ENCODE measurements at places on chromosomes 11 and 22.

DNA sequence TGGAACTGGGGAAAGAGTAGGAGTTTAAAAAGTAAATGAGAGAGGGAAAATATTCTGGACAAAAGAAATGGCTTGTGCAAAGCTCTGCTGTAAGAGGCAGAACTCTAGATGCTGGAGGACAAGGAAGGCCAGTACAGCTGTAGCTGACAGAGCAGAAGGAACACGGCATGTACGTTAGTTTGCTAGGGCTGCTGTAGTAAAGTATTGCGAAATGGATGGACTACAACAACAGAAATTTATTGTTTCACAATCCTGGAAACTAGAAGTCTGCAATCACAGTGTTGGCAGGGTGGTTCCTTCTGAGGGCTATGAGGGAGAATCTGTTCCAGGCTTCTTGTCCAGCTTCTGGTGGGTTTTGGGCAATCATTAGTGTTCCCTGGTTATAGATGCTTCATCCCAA lies 454.4 kb downstream of the NTM start:
- DNase-seq, result no peak

- no peak for DNase-seq
Observed at GRCh38 chr11:72328366-72329224, 84.6 kb upstream of the PHOX2A start.

GRCh38 chr22:37292641-37293040 lies 10.3 kb downstream of the CYTH4 start:
- DNase-seq, result no peak

DNA sequence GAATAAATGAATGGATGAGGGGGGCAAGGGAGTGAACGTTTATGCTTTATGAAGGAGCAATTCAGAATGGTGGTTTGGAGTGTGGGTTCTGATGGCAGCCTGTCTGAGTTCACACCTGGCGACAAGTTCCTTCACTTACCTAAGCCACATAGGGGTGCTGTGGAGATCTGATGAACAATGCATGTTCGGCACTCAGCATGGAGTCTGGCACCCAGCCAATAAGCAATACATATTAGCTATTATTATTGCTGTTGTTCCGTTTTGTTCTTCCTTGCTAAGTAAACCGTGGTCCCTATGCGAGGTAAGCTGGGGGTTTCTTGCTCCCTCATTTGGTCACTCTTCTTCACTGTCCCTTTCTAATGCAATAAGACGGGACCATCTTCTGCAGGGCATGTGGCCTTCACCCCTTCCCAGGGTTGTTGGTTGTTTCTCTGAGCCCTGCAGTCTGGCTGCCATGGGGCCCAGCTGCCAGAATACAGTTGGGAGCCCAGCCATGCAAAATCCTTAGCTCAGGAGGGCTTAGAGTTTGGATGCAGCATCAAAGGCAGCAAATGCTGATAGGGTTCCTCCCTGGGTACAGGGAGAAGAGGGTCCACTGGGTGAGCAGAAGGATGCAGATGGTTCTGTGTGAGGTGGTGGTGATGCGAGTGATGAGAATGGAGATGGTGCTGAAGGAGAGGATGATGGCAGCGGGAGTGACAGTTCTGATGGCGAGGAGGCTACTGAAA lies 6.4 kb upstream of the PKNOX2 start:
- DNase-seq, result no peak

DNA sequence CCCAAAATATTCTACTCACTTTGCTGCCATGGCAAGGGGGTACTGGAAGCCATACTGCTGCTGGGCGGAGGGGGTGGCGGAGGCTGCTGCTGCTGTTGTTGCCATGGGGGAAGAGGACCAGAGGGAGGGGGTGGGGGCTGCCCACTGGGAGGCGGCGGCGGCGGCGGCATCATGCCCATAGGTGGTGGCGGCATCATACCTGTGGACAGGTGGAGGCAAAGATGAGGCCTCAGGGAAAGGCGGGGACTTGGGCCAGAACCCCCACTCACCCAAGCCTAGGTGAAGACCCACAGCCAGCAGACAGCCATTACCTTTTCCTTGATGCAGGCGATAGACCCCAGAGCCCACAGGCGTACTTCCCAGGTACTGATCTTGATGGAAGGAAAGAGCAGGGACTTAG lies 7.1 kb upstream of the PYGM start:
- no peak for DNase-seq

GRCh38 chr22:30486661-30487115 lies 14.9 kb upstream of the SEC14L3 start:
- no peak for DNase-seq

- DNase-seq, result no peak
Observed at GRCh38 chr22:19213001-19213400, 34.5 kb upstream of the SLC25A1 start.

DNA sequence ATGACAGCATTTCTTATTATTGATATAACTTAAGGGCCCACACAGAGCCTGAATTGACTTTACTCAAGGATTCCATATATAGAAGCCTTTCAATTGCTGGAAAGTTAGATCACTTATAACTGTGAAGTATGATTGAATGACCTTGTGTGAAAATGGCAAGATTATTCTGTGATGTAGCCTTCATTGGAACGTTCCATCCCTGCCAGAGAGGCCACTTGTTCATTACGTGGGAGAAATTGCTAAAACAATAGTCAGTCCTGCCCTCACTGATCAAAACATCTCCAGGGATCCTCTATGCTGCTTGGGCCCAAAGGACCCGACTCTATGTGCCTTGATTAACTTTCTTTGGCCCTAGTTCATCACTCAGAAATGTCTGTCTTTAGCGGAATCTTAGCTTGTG lies 159.5 kb upstream of the BLID start:
- no peak for DNase-seq

DNA sequence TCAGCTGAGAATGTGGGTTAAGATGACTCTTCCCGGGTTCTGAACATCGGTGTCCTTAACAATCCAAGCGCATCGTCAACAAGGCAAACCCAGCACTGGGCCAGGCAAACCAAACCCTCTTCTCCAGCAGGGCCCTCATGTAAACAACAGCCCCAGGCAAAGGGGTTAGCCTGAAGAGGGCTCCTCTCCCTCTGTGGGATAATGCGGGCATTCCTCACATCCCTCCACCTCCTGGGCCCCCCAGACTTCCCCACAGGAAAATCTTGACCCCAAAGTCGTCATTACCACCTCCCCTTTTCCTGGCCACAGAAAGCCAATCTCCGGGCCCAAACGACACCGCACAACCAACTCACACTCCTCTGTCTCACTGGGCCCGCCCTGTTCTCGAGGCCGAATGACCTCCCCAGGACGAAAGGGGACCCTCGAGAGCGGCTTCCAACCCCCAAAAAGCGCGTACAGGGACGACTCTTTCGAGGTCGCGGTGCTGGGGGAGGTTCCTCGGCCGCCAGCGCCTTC lies 566 bp downstream of the DDB1 start:
- DNase-seq, result no peak

- DNase-seq, result no peak
Observed at GRCh38 chr22:18978506-18978905, 42.4 kb upstream of the PRODH start.

All from RCC 7860 (cell line).